Renal cortex interstitium (tissue), 15 donors: ENCODE measurements at places on chromosomes 16 and 17. TPM values are rescaled to one million over a fixed set of nuclear protein-coding genes. Genes with fewer than 3 reads are reported as not detected.
A peak's percentile ranks its signal among the peaks of the same experiment; 100 is the strongest.

DNA sequence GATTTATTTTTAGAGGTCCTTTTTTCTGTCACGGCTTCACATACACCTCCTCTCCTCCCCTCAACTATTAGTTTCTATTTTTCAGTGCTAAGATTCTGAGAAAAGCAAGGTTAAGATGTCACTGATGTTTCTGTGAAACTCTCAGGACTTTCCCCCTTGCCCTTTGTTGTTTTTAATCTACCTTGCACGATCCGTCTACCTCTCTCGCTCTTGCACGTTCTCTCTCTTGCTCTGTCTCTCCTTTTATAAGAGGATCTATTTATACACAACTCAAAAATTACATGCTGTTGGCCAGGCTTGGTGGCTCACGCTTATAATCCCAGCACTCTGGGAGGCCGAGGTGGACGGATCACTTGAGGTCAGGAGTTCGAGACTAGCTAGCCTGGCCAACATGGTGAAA lies 43.6 kb downstream of the RPA1 start:
- DNase-seq: no peak

- no peak for DNase-seq
Measured at GRCh38 chr17:68682903-68683302, 81.7 kb upstream of the FAM20A start.

DNA sequence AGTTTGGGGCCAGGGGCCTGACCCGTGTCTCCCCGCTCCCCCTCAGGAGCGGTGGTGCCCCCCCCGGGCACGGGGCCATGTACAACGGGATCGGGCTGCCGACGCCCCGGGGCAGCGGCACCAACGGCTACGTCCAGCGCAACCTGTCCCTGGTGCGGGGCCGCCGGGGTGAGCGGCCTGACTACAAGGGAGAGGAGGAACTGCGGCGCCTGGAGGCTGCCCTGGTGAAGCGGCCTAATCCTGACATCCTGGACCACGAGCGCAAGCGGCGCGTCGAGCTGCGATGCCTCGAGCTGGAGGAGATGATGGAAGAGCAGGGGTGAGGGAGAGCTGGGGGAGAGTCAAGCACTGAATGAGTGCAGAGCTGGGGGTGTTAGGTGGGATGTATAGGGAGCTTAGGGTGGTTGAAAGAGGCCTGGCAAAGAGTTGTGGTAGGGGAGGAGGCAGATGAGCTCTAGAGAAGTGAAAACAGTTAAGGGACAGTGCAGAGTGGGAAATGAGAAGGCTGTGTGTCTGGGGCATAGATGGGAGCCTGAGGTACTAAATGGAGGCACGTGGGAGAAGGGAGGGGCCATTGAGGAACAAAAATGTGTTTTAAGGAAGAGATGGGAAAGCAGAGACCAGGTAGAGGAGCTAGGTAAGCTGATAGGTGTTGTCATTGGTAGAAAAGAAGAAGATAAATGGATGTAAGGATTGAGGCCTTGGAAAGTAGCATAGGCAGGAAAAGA lies 4.0 kb downstream of the SRRM2 start:
- no peak for DNase-seq

DNA sequence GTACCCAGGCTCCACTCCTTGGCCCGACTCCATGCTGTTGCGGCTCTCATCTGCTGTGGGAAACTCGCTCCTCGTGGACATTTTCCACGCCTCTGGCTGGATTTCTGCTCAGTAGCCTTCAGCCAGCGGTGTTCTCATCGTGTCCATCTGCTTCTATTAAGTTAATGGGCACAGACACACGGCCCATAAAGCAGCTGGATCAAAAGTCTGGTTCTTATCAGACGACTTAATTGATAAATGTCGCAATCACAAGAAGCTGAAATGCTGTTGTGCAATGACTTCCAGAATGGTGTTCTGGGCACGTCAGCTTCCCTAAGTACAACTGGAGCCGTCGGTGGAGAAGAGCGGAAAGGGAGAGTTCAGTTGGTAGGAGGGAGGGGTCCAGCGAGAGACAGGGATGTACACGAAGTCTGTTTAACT lies 211.7 kb upstream of the CHMP6 start:
- DNase-seq: no peak

DNA sequence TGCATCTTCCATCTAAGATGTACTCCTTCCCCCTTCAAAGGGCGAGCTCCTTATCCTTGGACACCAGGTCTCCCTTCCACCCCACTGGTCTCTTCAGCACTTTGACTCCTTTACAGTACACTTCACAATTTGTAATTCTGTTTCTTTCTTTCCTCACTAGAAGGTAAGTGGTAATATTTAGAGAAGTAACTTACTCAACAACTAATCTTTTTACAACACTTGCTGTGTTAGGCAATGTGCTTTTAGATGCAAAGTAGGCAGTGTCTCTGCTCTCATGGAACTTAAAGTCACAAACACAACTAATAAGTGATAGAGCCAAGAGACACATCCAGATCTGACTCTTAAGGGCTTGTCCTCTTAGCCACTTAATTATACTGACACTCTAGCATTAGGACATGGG lies 6.4 kb downstream of the SIAH1 start:
- no peak for DNase-seq

DNA sequence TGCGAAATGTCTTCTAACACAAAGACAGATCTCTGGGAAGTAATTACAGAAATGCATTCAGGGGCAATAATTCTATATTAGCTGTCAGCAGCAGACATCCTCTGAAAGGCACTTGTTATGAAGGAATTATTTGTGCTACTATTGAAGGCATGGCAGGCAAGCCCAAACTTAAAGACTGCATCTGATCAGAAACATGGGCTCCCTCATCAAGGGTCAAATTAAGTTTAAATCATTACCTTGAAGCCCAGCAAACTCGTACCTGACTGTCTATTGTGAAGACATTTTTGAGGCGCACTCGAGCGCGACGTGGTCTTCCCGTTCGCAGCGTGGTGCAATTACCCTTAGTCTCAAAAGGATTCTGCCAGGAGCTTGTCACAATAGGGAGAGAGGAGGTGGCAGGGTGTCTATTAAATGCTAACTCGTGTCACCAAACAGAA lies 110.6 kb downstream of the ZNF423 start:
- no peak for DNase-seq

GRCh38 chr17:83160443-83161297 lies 81.3 kb downstream of the METRNL start:
- no peak for DNase-seq

DNA sequence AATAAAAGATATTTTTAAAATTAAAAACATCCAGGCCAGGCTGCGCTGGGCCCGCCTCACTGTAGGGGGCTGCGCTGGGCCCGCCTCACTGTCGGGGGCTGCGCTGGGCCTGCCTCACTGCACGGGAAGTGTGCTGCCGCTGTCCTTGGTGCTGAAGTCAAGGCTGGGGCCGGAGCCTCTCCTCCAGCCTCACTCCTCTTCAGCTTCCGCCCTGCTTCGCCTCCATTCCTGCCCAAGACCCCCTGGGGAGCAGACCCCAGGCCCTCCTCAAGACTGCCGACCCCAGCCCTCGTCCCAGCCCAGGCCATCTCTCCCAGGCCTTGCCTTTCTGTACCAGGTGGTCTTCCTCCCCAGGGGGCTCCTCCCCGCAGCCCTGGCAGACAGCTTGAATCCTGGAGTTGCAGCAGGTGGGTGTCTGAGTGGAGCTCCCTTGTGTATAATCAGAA lies 26.2 kb downstream of the ENDOV start:
- DNase-seq: peak; percentile 76

GRCh38 chr16:1125471-1125870 lies 27.4 kb upstream of the CACNA1H start:
- peak; percentile 71 for DNase-seq

DNA sequence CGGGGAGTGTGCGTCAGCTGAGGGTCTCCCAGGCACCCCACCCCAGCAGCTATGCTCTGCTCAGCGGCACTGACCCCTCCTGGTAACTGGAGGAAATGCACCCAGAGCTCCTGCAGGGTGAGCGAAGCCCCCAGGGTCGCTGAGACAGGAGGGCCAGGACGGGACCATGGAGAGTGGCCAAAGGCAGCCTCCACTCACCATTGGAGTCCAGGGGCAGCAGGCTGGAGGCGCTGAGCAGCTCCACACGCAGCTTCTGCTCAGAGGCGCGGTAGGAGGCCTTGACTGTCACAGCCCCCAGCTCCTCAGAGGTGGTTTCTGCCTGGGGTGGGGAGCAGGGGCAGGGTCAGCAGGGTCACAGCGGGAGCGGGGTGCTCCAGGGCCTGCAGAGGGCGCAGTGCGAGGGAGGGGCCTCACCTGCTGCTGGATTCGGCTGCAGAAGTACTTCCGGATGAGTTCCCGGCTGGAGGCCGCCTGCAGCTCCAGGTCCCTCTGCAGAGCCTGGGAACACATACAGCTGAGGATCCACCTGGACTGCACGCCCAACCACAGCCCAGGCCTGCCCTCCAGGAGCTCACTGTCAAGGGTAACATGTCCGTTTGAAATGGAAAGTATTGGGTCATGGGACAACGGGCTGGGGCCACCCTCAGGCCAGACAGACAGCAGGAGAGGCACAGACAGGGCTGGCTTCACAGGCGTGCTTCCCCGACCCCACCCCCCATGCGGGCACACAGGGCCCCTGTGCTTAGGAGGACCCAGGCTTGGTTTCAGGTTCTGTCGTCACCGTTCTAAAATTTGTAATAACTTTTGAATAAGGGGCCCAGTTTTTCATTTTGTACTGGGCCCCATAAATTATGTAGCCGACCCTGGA lies 13.8 kb downstream of the UNC13D start:
- no peak for DNase-seq

- no peak for DNase-seq
Measured at GRCh38 chr16:55498101-55498500, 10.8 kb upstream of the LPCAT2 start.

- DNase-seq: no peak
Measured at GRCh38 chr17:3953542-3953941, 10.7 kb downstream of the ATP2A3 start.

DNA sequence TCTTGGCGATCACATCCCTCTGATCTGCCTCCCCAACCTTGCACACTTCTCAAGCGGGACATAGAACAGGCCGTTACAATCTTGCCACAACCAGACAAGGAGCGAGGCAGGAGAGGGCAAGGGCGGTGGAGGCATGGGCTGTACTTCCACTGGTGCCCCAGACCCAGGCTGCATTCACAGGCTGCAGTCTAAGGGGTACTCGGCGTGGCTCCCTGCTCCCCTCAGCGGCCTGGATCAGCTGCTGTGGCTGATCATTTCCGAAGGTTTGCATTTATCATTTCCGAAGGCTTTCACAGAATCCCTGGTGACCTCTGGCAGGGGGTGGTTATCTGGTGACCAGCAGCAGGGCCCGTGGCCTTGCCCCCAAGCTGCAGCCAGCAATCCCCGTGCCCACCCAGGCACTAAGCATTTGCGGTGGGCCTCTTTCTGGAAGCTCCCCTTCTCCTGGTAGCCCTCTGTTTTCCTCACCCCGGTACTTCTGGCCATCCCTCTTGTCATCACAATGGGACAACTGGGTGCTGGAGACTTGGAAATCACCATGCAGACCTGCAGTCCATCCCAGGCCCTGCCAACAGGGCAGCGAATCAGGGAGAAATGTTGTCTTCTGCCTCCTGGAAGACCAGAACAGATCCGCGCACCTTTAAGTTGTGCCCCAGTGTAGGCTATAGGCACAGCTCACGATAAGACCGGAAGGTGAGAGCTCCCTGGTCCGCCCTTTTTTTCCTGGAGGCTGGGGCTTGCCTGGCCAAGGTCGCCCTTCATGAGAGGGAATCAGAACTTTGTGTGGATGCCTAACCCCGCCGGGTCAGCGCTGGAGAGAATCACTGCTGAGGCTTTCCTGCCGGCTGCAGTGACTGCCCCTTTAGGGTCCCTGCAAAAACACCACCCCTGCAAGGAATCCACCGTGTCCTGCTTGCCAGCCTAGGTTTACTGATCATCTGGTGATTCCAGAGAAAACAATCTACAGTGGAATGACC lies 1739.1 kb downstream of the TP53TG3F start:
- DNase-seq: no peak

DNA sequence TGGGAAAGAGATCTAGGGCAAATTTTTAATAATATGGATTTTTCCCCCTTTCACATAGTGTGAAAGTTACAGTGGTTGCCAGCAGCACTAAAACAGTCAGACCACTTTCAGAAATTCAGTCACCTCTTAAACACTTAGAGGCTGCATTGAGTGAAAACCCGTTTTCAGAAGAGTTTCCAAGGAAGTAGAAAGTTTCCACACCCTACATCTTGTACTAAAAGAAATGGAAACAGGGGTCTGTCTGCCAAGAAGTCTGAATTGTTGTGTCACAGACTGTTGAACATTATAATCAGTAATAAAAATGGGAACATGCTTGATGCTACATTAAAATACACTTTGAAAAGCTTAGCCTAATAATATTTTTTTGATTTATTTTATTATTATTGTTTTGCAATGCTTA lies 278.9 kb upstream of the KCNJ16 start:
- DNase-seq: no peak

GRCh38 chr16:13052431-13052830 lies 151.0 kb downstream of the SHISA9 start:
- DNase-seq: no peak

- peak; percentile 90 for DNase-seq
Measured at GRCh38 chr17:48026502-48027321, 10.9 kb downstream of the COPZ2 start.

DNA sequence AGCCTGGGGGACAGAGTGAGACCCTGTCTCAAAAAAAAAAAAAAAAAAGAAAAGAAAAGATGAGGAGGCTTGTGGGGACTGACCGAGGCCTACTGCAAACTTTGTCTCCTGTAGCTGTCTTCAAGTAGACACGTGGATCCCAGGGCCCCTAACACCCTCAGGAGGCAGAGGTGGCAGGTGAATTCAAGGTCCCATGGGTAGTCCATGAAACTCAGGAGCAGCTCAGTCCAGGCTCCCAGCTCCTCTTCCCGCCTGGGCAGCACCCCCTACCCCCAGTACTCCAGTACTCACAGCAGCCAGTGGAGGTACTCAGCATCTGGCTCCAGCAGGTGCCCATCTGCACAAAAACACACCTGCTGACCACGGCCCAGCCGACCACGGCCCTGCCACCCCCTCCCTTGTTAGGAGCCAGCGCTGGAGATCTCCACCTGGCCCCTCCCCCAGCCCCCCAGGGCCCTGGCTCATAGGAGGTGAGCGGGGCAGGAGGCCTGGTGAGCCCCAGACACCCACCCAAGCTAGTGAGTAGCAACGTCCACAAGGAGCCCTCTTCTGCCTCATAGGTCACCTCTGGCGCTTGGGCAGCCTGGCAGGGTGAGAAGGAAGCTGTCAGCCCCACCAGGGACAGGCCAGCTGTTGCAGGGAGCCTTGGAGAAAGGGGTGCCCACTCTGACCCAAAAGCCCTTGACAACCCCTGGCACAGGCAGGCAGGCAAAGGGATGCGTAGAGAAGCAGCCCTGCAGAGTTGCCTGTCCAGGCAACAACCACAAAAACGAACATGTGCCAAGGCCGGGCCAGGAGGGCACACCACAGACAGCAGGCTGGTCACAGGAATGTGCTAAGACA lies 3.8 kb downstream of the MRPL38 start:
- no peak for DNase-seq

The RBFOX1 gene
- 2.7 TPM for polyA plus RNA-seq

The CUEDC1 gene
- 47.1 TPM for polyA plus RNA-seq

The PRAC2 gene
- polyA plus RNA-seq: not detected

The KRT31 gene
- polyA plus RNA-seq: not detected

The PPP1R1B gene
- polyA plus RNA-seq: 13.1 TPM

The ABCA8 gene
- polyA plus RNA-seq: 0.57 TPM

The CCT6B gene
- polyA plus RNA-seq: 5.8 TPM

The GGT6 gene
- 8.3 TPM for polyA plus RNA-seq

The FAM20A gene
- polyA plus RNA-seq: 10.4 TPM

The KRT33B gene
- polyA plus RNA-seq: not detected

The ITGAX gene
- polyA plus RNA-seq: 1.9 TPM

The KRT222 gene
- 0.06 TPM for polyA plus RNA-seq
